ENCODE measurements at places on chromosomes 3 and 15.

GRCh38 chr3:135929670-135930069, 35.9 kb upstream of the PPP2R3A start:
- DNase-seq: no peak

DNA sequence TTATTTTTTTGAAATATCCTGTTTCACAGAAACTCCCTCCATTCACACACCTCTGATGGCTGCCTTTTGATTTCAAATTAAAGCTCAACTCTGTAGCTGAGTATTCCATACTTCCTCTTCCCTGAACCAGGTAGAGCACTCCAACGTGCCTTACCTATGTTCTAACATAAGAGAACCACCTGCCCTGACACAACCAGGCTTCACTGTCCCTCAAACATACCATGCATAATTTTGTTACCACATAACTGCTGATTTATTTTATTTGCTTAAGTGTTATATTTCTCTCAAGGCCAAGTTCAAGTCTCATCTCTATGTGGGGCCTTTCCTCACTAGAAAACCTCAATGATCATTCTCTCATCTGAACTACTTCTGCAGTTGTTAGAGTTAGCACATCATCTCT, 209.7 kb downstream of the P3H2 start:
- DNase-seq: no peak

DNA sequence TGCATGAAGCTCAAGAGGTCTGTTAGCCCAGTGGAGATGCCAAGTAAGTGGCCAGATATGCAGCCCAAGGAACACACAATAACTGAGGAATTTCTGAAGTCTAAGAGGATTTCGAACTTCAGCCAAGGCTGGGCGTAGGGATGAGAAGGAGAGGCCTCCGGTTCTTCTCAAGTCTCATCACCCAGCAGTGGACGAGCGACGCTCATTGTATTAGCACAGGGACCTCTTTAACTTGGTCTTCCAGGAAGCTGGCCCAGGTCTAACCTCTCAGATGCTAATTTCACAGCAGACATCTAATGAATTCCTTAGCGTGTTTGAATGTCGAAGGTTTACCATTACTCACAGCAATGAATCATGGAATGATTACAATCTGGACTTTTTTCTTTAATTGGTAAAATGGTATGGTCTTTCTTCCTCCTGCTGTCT, 85.0 kb downstream of the HES1 start:
- DNase-seq: no peak

DNA sequence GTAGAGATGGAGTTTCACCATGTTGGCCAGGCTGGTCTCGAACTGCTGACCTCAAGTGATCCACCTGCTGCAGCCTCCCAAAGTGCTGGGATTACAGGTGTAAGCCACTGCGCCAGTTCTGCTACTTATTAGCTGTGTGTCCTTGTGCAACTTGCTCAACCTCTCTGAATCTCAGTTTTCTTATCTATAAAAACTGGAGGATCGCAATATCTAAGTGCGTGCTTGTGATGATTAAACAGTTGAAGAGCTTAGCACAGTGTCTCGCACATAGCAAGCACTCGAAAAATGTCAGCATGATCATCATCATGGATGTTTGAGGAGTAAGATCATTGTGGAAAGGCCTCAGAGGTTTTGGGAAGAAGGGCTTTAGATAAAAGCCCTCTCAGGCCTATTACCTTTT, 10.8 kb downstream of the CLCN2 start:
- DNase-seq: no peak

GRCh38 chr15:45093622-45094357, 20.2 kb downstream of the DUOX2 start:
- no peak for DNase-seq

- DNase-seq: no peak
Measured at GRCh38 chr15:100650685-100651084, 48.3 kb downstream of the ASB7 start.

DNA sequence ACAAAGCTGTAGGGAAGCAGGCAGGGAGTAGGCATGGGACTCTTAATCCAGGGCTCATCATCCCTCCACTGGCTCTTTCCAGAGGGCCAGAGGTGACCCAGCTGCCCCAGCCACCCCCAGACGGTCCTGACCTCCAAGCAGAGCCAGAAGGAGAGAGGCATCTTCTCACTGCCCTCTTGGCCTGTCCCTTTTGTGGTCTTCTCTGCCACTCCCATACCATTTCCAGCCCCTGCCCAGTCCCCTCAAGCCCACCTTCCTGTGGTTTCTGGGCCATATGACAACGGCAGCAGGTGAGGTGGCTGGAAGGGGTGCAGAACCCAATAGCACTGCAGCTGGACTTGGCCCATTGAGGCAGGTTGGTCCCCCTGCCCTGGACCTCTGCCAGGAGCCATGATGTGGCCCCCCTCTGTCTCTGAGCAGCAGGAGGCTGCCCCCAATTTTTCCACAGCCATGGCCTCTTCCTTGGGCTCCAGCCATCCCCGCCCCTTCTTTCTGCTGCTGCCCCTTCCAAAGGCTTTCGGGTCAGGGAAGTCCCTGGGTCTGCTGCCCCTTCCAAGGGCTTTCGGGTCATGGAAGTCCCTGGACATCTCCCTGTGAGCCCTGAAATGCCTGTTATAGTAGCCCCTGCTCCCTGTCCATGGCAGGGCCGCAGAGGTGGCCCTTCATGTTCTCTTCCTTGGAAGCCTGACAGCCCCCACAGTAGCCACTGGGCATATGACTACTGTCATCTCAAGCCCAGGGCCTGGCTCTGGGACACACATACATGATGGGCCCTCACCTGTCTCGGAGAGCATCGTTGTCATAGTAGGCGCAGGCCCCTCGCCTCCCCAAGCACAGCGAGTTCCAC, 39.5 kb upstream of the RAB6B start:
- no peak for DNase-seq

- DNase-seq: no peak
Measured at GRCh38 chr3:135895734-135896121, 69.8 kb upstream of the PPP2R3A start.

- no peak for DNase-seq
Measured at GRCh38 chr15:41161736-41162135, 45.7 kb upstream of the INO80 start.

DNA sequence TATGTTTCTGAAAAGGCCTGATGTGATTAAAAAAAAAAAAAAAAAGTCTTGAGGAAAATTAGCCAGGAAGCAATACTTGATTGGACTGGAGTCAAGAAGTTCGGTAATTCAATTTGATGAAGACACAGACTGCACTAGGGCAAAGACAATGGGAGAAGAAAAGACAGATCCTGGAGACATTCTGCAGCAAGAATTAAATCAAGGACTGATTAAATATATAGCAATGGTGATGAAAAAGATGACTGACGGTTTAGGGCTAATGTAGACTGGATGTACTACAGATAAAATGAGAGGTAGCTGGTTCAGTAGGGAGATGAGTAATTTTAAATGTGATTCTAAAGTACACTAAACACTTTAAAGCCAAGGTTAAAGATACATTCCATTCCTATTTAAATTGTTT, 13.8 kb downstream of the MRPL47 start:
- no peak for DNase-seq

DNA sequence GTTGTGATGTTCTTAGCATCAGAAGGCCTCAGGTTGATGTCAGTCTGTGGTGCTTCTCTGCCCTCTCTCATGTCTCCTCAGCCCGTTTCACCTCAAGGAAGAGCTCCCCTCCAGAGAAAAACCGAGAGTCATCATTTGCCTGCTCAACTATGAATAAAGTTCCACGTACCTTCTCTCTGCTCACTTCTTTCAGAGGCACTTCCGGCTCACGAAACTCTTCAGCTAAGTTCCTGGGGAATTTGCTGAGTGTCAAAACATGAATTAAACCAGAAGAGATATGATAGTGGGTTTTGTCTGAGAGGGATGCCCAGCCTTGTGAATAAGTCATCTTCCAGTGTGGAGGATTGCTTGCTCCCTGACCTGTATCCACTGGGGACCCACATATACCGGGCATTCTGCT, 37.7 kb downstream of the CCR4 start:
- no peak for DNase-seq

DNA sequence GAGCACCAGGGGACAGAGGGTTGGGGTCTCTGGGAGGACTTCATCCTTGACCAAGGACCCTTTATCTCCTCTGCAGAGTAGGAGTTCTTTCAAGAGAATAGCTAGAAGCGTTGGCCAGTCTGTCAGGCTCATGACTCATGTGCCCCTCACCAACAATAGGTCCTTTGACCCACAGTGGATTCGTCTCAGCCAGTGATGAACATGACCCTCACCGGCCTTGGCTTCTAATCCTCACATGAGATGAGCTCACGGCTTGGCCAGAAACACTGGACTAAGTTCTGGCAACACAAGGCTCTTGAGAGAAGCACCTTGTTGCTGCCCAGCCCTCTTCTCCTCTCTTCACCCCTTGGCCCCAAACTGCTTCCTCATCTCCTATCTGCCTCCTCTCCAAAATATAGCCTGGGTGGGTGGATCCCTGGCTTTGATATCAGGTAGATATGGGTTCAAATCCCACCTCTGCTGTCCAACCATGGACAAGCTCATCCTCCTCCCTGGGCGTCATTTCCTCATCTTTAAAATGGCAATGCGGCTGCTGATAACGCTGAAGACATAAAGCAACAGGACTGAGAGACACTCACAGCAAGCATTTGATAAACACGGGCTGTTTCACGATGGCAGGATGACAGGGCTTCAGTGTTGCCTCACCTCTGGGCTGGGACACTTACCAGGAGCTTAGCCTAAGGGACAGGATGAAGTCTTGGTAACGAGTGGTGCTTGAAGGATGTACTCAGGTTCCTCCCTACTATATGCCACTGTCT, 446.7 kb upstream of the PROK2 start:
- no peak for DNase-seq

DNA sequence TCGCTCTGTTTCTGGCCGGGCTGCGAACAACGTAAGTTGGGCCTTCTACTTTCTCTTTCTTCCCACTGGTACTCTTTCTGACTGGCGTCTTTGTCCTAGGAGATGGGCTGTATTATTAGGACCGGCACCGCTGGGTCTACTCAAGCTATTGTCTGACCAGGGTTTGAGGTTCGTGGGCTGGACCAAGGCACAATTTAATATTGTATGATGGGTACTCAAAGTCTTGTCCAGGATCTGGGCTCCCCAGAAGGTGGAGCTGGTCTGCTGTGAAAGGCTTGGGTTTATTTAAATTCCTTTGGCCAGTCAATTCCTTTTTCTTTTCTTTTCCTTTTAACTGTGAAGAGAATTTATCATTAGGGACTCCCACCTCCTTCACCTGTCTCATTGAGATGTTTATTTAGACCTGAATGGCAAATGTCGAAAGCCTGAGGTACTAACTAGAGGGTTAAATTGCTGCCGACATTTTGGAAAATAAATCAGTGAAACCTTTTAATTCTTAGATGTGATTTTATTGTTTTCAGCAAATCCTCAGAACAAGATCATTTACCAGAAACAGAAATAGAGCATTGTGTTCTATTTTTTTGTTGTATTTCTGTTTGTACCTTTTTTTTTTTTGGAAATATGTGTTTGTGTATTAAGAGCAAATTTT, 410 bp downstream of the LRRC49 start:
- DNase-seq: no peak

DNA sequence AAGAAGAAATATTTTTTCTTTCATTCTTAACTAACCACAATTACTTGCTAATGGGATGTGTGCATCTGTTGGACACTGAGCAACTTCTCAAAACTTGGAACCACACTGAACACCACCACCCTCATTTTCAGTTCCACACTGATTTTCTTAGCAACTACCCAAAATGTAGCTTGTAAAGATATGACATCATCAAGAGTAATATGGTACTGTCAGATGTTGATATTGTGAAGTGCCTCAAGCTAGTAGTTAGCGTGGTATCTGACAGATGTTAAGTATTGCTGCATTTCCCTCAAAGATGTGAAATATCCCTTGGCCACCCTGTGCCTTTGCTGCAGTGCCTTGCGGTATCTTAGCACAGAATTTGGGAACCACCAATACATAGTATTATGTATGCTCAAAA, 9.3 kb downstream of the RFTN1 start:
- no peak for DNase-seq
